ENCODE measurements at places on chromosomes 13 and 19.

GRCh38 chr19:36100476-36100875, 10.5 kb upstream of the OVOL3 start:
- DNase-seq: no peak

DNA sequence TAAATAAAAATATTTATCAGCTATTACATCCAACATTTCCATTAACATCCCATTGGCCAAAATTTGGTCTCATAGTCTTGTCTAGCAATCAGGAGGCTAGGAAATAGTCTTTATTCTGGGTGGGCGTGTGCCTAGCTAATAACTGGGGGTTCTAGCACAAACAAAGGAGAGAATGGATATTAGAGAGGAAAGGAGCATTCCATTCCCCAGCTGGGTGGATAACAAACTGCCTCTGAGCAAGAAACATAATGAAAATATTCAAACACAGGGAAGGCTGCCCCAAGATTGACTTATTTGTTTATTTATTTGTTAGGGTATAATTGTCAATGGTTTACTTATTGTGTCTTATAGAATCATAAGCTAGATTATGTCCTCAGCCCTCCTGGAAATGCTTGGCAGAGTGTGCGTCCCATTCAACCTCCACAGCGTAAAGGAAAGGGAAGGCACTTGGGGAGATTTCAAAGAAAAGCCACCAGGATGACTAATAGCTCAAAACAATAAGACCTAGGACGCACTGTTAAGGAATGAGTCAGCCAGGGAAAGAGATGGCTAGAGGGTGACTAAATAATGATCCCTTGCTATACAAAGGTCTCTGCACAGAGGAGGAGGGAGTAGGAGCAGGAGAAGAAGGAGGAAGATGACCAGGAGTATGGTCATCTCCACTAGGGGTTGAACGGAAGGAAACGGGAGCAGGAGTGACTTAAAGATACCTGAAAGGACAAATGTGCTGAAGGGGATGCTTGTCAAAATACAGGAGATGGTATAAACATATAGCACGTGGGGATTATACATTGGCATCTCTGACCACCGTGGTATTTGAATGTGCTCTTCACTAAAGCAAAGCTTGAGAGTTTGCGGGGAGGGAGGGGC, 23.5 kb upstream of the USP12 start:
- no peak for DNase-seq

DNA sequence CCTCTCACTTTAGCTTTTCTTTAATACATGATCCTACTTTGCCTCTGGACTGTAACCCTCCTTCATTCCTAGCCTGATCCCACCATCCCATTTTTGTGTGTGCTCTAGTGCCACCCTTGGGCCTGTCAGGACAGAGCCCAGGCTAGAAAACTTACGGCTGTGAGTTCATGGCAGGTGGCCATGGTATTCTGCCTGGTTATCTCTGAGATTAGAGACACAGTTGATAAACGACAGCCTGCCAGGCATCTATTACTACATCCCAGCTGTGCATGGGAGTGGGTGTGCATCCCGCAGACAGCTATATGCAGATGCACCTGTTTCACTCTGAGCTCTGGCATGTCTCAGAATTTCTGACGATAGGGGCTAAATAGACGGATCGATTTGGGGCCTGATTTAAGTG, 110.9 kb downstream of the HS6ST3 start:
- DNase-seq: no peak

- DNase-seq: no peak
Observed at GRCh38 chr13:28657784-28658538, 969 bp upstream of the POMP start.

DNA sequence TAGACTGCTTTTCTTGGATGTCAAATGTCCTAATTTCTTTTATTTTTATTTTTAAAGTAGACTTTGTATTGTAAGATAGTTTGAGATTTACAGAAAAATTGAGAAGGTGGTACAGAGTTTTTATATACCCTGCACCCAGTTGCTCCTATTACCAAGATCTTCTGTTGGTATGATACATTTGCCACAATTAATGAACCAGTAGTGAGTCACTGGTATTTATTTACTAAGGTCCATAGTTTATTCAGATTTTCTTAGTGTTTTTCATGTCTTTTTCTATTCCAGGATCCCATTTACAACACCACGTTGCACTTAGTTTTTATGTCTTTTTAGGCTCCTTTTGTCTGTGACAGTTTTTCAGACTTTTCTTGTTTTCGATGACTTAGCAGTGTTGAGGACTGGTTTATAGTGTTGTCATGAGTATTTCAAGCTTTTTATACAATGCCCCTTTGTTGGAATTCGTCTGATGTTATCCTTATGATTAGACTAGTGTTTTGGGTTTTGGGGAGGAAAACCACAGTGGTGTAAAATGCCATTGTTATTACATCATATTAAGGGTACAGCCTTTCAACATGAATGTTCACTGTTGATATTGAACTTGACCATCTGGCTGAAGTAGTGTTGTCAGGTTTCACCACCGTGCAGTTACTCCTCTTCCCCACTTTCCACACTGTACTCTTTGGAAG, 35.9 kb downstream of the COG3 start:
- DNase-seq: no peak

- DNase-seq: no peak
Observed at GRCh38 chr19:16561382-16561781, 10.8 kb downstream of the SLC35E1 start.

DNA sequence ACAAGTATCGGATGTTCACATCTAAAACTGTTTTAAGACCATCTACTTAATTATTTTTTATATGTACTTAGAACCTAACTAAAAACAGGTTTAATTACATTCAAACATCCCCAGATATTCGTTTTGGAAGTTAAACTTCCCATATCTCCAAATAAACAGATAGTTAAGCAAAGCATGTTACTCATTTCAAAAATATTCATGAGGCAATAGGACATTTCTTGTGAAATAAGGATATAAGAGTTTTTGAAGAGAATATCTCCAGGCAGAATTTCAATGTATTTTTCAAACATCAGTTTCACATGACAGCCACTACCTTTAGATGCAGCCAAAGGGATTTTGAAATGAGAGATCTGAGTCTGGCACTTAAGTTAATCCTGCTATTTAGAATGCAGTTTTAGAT, 697.5 kb downstream of the SLITRK1 start:
- no peak for DNase-seq

DNA sequence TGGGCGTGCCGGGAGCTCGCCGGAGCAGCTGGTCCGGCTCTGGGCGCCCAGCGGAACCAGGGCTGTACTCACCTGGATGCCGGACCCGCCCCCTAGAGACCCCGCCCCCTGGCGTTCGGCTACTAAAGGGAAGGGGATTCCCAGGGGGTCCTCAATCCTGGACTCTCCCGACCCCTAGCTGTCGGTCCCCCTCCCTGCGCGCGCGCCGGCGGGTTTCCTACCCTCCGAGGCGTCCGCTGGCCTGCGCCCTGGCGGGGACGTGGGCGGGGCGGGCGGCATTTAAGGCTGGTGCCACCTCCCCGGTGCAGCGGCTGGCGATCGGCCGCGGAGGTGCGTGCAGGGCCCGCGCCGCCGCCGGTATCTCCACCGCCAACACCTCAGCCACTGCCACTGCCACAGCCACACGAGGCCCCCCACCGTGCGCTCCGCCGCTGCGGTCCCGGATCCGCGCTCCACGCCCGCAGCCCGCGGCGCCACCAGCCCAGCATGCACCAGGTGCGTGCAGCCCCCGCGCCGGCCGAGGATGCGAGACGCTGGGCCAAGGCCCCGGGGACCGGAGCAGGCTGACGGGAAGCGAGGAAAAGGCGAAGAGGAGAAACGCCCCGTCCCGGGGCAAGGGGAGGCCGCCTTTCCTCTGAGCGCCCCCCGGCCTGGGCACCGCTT, at the start of gene ATP12A:
TSS of gene ATP12A (plus strand) at position 151 of the 663 bp plus-strand sequence. CDS start at position 487, 336 bp downstream.
- DNase-seq: no peak

DNA sequence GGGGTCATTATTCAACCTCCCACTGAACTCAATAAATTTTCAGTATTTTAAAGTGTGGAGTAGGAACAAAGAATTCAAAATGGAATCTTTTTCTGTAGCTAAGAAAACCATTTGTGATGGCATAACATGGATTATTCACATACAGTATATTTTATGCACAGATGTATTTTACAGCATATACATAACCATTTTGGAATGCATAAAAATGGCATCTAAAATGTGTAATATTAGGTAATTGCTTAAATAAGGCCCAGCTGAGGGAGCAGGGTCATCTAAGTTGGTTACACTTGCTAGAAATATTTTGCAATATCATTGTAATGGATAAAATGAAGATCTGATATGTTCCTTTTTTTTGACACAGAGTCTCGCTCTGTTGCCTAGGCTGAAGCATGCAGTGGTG, 146.9 kb downstream of the LMO7 start:
- no peak for DNase-seq

DNA sequence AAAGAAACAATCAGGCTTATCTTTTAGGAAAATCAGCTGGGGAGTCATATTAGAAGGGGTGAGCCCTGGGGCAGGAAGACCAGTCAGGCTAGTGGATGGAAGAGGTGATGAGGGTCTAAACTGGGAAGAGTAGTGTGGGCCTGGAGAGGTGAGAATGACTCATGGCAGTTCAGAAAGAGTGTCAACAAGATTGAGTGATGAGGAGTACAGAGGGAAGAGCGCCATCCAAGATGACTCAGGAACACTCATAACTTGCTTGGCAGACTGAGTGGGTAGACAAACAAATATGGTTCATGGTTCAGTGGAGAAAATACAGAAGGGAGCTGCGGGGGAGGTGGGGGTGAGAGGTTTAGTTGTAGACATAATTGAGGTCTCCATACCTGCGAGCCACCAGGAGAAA, 17.3 kb upstream of the CLDN10 start:
- no peak for DNase-seq

DNA sequence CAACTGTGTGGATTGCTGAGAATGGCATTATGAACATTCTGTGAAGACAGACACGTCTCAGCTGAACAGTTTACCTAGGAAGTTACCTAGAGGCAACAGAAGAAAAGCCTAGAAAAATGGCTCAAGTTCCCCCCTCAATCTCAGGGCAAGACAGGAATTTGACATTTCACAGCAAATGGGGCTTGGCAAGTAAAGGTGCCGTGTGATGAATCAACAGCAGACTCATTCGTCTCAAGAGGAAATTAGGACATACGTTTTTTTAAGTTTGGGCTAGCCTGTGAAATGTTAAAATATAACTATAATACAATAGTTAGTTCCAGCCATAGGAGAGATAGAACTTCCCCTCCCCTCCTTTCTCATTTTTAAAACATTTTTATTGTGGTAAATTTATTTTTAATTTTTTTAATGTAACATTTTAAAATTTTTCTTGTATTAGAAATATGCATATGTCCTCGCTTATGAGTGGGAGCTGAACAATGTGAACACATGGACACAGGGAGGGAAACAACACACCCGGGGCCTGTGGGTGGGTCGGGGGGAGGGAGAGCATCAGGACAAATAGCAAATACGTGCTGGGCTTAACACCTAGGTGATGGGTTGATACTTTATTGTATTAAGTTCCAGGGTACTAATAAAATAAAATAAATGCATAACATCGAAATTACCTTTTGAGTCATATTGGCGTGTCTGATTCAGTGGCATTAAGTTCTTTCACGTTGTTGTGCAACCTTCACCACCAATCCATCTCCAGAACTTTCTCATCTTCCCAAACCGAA, 116.0 kb downstream of the COL4A2 start:
- DNase-seq: no peak

DNA sequence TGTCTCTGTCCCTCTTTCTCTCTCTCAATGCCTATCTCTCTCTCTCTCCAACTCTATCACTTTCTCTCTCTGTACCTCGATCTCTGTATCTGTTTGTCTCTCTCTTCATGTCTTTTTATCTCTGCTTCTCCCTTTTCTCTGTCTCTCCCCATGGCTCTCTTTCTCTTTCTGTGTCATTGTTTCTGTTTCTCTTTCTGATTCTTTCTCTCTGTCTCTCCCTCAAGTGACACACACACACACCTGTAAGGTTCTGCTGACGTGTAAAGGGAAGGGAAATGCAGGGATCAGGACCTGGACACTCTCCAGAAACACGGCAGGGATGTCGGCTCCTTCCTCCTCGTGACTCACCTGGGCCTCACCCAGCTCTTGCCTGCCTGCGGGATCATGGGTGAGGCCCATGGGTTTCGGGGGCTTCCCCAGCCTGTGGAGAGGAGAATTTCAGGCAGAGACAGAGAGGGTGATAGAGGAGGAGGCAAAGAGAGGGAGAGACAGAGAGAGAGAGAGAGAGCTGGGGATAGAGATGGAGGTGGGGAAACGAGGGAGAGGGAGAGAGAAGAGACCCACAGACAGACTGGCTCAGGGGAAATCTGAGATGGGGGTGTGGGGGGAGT, 5.4 kb upstream of the PLAUR start:
- no peak for DNase-seq

DNA sequence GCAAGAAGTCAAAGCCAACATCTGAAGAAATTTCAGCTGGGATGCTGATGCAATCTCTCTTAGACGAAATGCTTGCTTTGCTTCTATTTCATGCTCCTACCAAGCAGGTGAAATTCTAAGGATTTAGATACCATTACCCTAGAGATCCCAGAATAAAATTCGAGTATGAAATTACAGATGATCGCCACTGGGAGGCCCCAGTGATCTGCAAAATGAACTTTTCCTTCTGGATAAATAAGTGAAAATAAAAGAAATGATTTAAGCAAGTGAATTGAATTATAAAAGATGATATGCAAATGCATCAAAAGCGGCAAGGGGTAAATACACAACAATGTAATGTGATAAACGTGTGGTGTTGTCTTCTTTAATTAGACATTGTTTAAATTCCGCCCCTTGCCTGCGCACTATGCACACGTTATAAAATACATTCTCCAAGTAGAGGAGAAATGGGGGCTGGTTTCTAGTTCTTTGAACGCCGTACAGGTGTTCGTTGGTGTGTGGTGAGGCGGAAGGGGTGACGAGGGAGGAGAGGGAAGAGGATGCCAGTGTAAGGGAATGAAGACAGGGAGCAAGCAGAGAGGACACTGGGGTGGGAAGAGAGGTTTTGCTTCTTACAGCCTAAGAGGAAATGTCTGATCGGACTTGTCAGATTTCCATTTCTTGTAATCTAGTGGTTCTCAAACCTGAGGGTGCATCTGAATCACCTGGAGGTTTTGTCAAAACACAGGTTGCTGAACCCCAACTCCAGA, 58.0 kb downstream of the ERCC5 start:
- DNase-seq: no peak

- peak; percentile 25 for DNase-seq
Observed at GRCh38 chr19:38736036-38736412, 8.2 kb downstream of the CAPN12 start.

GRCh38 chr13:26325876-26326275, 71.9 kb downstream of the CDK8 start:
- DNase-seq: no peak

DNA sequence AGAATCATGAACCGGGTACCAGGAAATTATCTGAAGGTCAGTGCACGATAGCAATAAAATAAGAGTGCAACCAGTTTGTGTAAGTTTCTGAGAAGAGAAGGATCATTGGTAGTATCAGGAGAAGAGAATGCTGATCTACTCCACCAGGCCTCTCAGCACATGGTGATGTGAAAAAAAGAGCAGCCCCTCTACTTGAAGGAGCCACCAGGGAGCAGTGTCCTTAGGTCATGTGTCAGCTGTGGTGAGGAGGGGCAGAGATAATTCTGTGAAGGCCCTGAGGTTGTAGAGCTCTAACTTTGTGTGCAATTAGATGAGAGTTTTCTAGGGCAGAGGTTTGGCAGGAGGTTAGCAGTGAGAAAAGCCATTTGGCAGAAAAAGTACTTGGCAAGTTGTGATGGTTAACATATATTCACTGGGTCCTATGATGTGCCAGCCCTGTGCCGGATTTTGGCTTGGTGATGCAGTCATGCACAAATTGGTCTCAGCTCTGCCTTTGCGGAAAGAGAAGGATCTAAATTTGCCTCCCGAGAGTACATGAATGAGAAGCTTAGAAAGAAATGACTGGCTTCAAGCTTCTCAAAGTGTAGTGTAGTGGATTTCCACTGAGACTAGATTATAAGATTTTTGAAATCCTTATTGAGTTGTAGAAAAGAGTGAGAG, 19.2 kb upstream of the ZC3H13 start:
- DNase-seq: no peak

Data from activated CD8-positive, alpha-beta memory T cell treated with anti-CD3 and anti-CD28 coated beads for 1 hour (primary cell).